Mesothelial cell of epicardium (in vitro differentiated cells): ENCODE measurements at places on chromosomes 16 and 17. TPM values are rescaled to one million over a fixed set of nuclear protein-coding genes. Genes with fewer than 3 reads are reported as not detected.

- H3K27ac ChIP-seq = no peak overlapping the region
- no peak for DNase-seq
- peaks cover 8% of the 10 kb centered on the region for H3K4me1 ChIP-seq
- H3K27me3 ChIP-seq = peaks cover 4% of the 10 kb centered on the region
Measured at GRCh38 chr16:12320298-12320706, 343.8 kb downstream of the SNX29 start.

- H3K4me1 ChIP-seq = peaks cover 4% of the 10 kb centered on the region
- H3K27ac ChIP-seq = no peak overlapping the region
- H3K27me3 ChIP-seq = no peaks in the 10 kb centered on the region
- H3K4me3 ChIP-seq = no peak overlapping the region
Measured at GRCh38 chr16:65136681-65137080, 14.8 kb upstream of the CDH11 start.

DNA sequence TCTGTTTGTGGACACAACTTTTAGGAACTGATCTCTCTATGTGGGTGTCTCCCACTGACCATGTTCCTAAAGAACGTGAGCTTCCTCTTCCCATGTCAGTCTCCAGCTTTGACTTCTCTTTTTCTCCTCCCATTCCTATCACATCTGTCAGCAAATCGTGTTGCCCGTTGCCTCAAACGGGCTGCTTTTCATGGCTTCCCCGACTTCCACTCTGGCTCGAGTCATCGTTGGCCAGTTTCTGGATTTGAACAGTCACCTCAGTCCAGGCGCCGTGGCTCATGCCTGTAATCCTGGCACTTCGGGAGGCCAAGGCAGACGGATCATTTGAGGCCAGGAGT, 5.4 kb downstream of the ABCC1 start:
- H3K4me1 ChIP-seq = peaks cover 17% of the 10 kb centered on the region
- no peak overlapping the region for H3K27ac ChIP-seq
- H3K27me3 ChIP-seq = no peaks in the 10 kb centered on the region
- no peak overlapping the region for H3K4me3 ChIP-seq
- no peaks in the 10 kb centered on the region for H3K36me3 ChIP-seq

GRCh38 chr16:30720086-30720485, 21.1 kb downstream of the SRCAP start:
- no peaks in the 10 kb centered on the region for H3K27me3 ChIP-seq
- no peak for DNase-seq
- no peaks in the 10 kb centered on the region for H3K4me1 ChIP-seq
- H3K27ac ChIP-seq = no peak overlapping the region

- peaks cover 33% of the 10 kb centered on the region for H3K36me3 ChIP-seq
- no peaks in the 10 kb centered on the region for H3K4me1 ChIP-seq
- no peak for DNase-seq
- no peak overlapping the region for H3K27ac ChIP-seq
- H3K4me3 ChIP-seq = no peak overlapping the region
Measured at GRCh38 chr17:38809828-38810227, 10.5 kb upstream of the PIP4K2B start.

GRCh38 chr16:14955546-14956231, 18.4 kb downstream of the NPIPA1 start:
- H3K4me3 ChIP-seq = no peak overlapping the region
- H3K36me3 ChIP-seq = no peaks in the 10 kb centered on the region
- H3K27ac ChIP-seq = no peak overlapping the region
- H3K27me3 ChIP-seq = peaks cover 5% of the 10 kb centered on the region
- H3K4me1 ChIP-seq = peaks cover 10% of the 10 kb centered on the region
- no peak for DNase-seq

- H3K27ac ChIP-seq = no peak overlapping the region
- no peaks in the 10 kb centered on the region for H3K36me3 ChIP-seq
- no peak overlapping the region for H3K4me3 ChIP-seq
Measured at GRCh38 chr17:72287586-72287985, 166.8 kb downstream of the SOX9 start.

- no peak overlapping the region for H3K27ac ChIP-seq
- peaks cover 20% of the 10 kb centered on the region for H3K27me3 ChIP-seq
- no peak overlapping the region for H3K4me3 ChIP-seq
- no peaks in the 10 kb centered on the region for H3K4me1 ChIP-seq
- no peaks in the 10 kb centered on the region for H3K36me3 ChIP-seq
Measured at GRCh38 chr17:8133941-8134340, 10.0 kb upstream of the HES7 start.

- no peak overlapping the region for H3K27ac ChIP-seq
- no peak overlapping the region for H3K4me3 ChIP-seq
- peaks cover 52% of the 10 kb centered on the region for H3K36me3 ChIP-seq
- no peaks in the 10 kb centered on the region for H3K4me1 ChIP-seq
Measured at GRCh38 chr17:69540356-69540755, 125.9 kb downstream of the MAP2K6 start.

DNA sequence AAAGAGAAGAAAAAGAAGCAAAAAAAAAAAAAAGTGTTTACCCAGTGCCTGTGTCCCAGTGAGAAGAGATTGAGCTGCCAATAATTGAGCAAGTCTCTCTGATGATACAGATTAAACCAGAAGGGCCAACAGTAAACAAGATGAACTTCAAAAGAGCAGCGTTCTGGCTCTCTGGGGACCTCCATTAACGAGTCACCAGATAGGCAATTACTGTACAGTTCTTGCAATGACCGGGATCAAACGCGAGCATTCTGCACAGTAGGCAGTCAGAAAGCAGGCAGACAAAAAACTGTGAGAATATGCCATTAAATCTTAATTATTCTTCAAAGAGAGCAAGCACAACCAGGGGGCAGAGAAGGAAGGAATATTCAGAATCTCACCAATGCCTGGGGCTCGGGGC, 626.1 kb downstream of the TMEM114 start:
- no peak for DNase-seq
- no peak overlapping the region for H3K27ac ChIP-seq
- peaks cover 3% of the 10 kb centered on the region for H3K27me3 ChIP-seq
- H3K4me1 ChIP-seq = no peaks in the 10 kb centered on the region

DNA sequence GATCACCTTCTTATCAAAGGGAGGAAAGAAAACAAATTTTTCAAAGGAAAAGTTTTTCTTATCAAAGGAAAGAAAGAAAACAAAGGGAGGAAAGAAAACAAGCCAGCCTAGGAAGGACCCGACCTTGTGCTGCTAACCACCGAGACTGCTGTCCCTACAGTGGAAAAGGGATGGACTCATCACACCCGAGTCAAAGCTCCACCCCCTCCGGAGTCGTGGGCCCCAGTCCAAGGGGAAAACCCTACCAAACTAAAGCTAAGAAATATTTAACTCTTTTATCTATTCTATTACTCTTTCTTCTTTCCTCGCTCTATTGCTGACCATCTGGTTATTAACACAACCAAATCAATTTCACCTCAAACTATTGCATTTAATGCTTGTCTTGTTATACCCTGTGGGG, 6.1 kb upstream of the ENDOV start:
- no peak overlapping the region for H3K4me3 ChIP-seq
- peaks cover under 1% of the 10 kb centered on the region for H3K4me1 ChIP-seq
- H3K27me3 ChIP-seq = peaks cover 29% of the 10 kb centered on the region
- no peaks in the 10 kb centered on the region for H3K36me3 ChIP-seq
- H3K27ac ChIP-seq = no peak overlapping the region
- no peak for DNase-seq

DNA sequence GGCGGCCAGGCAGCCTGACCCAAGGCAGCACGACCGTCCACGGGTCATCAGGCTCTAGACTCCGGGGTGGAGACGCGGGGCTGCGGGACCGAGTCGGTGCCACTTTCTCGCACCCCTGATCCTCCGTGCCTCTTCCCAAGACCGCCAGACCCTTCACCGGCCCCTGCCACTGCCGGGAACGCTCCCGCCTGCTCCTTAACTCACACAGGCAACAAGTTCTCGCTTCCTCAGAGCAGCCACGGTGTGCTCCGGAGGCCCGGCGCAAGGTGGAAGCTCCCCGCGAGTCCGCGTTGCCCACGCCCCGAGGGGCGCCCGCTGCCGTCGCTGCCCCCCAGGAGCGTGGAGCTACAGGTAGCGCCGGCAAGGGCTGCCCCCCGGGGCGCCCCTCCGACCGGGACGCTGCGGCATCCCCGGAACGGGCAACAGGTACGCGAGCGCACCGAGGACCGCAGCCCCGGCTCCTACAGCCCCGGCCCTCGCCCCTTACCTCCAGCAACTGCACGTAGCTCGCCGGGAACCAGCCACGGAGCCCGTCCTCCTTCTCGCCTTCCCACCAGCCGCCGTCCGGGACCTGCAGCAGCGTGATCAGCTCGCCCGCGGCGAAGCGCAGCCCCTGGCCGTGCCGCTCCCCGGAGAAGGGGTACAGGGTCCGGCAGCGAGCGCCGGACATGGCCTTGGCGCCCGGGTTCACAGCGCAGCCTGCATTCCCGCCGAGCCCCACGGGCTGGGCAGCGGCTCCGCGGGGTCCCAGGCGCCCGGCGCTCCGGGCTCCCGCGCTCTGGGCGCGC, 491 bp downstream of the GAS7 start:
- peaks cover 20% of the 10 kb centered on the region for H3K36me3 ChIP-seq
- H3K4me1 ChIP-seq = peaks cover 14% of the 10 kb centered on the region
- peaks cover 12% of the 10 kb centered on the region for H3K27me3 ChIP-seq
- H3K4me3 ChIP-seq = peak overlapping the region; percentile 78
- H3K27ac ChIP-seq = no peak overlapping the region
- peak; percentile 34 for DNase-seq

GRCh38 chr16:49521734-49522325, 148.2 kb downstream of the C16orf78 start:
- no peak overlapping the region for H3K27ac ChIP-seq
- DNase-seq = no peak
- no peaks in the 10 kb centered on the region for H3K4me1 ChIP-seq
- no peak overlapping the region for H3K4me3 ChIP-seq
- peaks cover 19% of the 10 kb centered on the region for H3K27me3 ChIP-seq
- H3K36me3 ChIP-seq = peaks cover 2% of the 10 kb centered on the region

DNA sequence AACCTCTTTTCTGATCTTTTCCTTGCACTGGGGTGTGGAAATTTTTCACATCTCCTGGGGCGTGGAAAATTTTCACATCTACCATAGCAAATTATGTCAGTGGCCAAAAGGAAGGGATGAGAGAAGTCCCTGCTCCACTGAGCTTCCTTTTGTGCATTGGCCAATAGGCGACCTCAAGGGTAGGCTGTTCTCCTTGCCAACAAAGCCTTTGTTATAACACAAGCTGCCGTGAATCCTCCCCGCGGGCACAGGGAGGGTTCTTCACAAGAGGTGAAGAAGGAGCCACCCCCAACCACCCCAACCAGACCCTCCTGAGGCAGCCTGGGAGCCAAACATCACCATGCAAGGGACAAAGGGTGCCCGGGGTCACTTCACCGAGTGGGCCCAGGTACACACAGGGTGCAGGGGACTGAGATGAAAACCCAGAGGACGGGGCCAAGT, 6.5 kb downstream of the SLC5A11 start:
- no peak for DNase-seq
- H3K27ac ChIP-seq = peak overlapping the region; percentile 82
- H3K4me1 ChIP-seq = peaks cover 28% of the 10 kb centered on the region
- H3K4me3 ChIP-seq = no peak overlapping the region
- peaks cover under 1% of the 10 kb centered on the region for H3K27me3 ChIP-seq

DNA sequence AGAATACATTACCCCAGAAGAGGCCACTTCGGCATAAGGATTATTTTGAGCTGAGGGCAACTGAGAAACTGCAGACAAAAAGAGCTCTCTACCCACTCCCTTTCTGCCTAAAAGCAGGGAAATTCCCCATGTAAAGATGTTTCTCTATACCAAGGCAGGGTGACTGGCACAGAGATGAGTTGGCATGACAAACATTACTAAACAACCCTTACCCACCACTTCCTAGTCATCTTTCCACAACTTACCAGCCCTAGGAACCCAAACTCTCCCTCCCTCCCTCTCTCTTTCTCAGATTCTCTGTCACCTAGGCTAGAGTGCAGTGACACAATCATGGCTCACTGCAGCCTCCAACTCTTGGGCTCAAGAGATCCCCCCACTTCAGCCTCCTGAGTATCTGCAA, 68.6 kb downstream of the EMP2 start:
- no peak for DNase-seq
- peaks cover 1% of the 10 kb centered on the region for H3K36me3 ChIP-seq
- H3K27ac ChIP-seq = no peak overlapping the region
- no peak overlapping the region for H3K4me3 ChIP-seq
- no peaks in the 10 kb centered on the region for H3K27me3 ChIP-seq
- H3K4me1 ChIP-seq = peaks cover 25% of the 10 kb centered on the region

DNA sequence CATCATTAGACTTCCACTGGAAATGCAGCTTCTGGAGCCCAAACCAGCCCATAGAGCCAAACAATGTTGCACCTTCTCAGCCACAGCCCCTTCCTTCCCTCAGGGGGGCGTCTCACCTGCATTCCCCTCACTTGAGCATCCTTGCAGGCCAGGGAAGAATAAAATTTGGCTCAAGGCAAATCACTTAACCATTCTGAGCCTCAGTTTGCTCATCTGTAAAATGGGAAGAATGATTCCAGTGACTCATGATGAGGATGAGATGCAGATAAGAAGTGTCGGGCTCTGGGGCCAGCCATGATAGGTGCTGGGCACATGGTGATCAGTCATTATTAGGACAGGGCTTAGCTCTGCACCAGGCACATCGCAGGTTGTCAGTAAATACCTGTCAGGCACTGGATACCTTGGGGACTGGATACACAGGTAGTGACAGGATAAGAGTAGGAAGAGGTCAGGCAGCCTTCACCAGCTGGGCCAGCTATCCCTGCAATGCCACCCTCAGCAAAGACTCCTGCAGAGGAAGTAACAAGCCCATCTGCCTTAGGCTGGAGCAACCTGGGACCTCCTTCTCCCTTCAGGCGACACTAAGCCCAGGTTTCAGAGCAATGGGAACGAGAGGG, 208.0 kb upstream of the TNRC6C start:
- no peak for DNase-seq
- peaks cover 6% of the 10 kb centered on the region for H3K27me3 ChIP-seq
- H3K4me3 ChIP-seq = no peak overlapping the region
- H3K36me3 ChIP-seq = no peaks in the 10 kb centered on the region
- H3K27ac ChIP-seq = no peak overlapping the region

DNA sequence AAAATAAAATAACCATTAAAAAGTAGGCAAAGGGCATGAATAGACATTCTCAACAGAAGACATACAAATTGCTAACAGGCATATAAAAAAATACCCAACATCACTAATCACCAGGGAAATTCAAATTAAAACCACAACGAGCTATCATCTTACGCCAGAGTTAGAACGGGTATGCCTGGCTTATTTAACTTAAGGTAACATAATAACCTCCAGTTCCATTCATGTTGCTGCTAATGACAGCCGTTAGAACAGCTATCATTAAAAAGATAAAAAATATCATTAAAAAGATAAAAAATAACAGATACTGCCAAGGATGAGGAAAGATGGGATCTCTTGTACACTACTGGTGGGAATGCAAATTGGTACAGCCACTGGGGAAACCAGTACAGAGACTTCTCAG, 89.3 kb downstream of the GAS7 start:
- H3K27ac ChIP-seq = no peak overlapping the region
- no peaks in the 10 kb centered on the region for H3K27me3 ChIP-seq
- H3K4me3 ChIP-seq = no peak overlapping the region
- H3K36me3 ChIP-seq = no peaks in the 10 kb centered on the region
- no peak for DNase-seq
- H3K4me1 ChIP-seq = peaks cover 54% of the 10 kb centered on the region

- H3K4me1 ChIP-seq = peaks cover 36% of the 10 kb centered on the region
- H3K27ac ChIP-seq = peak overlapping the region; percentile 87
- H3K36me3 ChIP-seq = no peaks in the 10 kb centered on the region
- H3K4me3 ChIP-seq = peak overlapping the region; percentile 17
Measured at GRCh38 chr17:47275245-47275984, 21.8 kb downstream of the ITGB3 start.

The ARMC5 gene
- 17.0 to 18.5 TPM (median 17.7 TPM) in 3 replicates for total RNA-seq

The ABHD15 gene
- 5.2 to 6.1 TPM (median 5.7 TPM) in 3 replicates for total RNA-seq

The LIG3 gene
- 84.4 to 93.1 TPM (median 92.2 TPM) in 3 replicates for total RNA-seq

The KRT20 gene
- total RNA-seq = not detected in 3 replicates

The BIRC5 gene
- 22.8 to 23.8 TPM (median 22.9 TPM) in 3 replicates for total RNA-seq

The C17orf107 gene
- total RNA-seq = 8.6 to 9.3 TPM (median 9.2 TPM) in 3 replicates

The CCL4L2 gene
- total RNA-seq = not detected in 3 replicates

The DECR2 gene
- total RNA-seq = 29.3 to 35.4 TPM (median 31.2 TPM) in 3 replicates

The SDR42E2 gene
- total RNA-seq = 0.09 TPM in 2 of 3 replicates, not detected in the other

The KRTAP4-3 gene
- total RNA-seq = not detected in 3 replicates
